ENCODE measurements at places on chromosomes 6 and 20. TPM values are rescaled to one million over a fixed set of nuclear protein-coding genes. Genes with fewer than 3 reads are reported as not detected.

MYBL2 gene
- total RNA-seq = 0.71 TPM

PTCRA gene
- total RNA-seq = not detected

DCDC2 gene
- total RNA-seq = 0.14 TPM

FAM83C gene
- not detected for total RNA-seq

OR2J3 gene
- total RNA-seq = not detected

ZNF831 gene
- not detected for total RNA-seq

SMIM29 gene
- 20.8 TPM for total RNA-seq

ZC2HC1B gene
- total RNA-seq = not detected

MRPS18B gene
- total RNA-seq = 36.4 TPM

Measured in smooth muscle cell of bladder (primary cell).